CD4-positive, CD25-positive, alpha-beta regulatory T cell (primary cell): ENCODE measurements at places on chromosomes 1 and 21. TPM values are rescaled to one million over a fixed set of nuclear protein-coding genes. Genes with fewer than 3 reads are reported as not detected.

DNA sequence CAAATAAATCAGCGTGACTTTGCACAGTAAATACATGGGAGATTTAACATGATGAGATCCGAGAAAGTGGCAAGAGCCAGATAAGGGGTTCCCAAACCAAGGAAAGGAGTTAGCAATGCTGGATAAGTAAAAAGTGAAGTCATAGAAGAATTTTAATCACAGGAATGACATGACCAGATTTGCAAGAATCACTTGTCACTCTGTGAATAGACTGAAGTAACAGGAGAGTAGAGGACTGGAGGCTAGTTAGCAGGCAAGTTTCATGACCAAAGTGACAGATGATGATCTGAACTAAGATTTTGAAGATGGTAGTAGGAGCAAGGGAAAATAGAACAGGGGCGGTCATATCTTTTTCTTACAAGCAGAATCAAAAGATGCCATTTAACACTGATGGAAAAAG is 8.4 kb downstream of the CFH start:
- DNase-seq = no peak

Gene RPE65
- total RNA-seq = not detected

Gene FCRL3
- total RNA-seq = 24.8 TPM

- DNase-seq = no peak
Measured at GRCh38 chr1:62452951-62453350, 16.1 kb downstream of the USP1 start.

Gene FTCD
- total RNA-seq = not detected

DNA sequence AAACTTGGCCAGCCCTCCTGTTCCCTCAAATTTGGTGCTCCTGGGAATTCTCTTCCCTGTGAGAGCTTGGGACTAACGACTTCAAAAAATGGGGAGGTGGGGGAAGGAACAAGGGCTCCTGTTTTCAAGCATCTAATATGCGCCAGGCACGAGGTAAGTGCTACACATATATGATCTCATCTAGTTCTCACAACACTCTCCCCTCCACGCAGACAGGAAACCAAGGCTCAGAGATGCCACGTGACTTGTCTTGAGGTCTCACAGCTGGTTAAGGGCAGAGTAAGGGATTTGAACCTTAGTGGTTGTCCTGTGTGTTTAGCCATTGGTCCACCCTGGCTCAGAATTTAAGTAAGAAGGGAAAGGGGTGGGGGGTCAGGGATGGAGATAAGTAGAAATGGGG is 125.9 kb downstream of the DMRTB1 start:
- DNase-seq = no peak

DNA sequence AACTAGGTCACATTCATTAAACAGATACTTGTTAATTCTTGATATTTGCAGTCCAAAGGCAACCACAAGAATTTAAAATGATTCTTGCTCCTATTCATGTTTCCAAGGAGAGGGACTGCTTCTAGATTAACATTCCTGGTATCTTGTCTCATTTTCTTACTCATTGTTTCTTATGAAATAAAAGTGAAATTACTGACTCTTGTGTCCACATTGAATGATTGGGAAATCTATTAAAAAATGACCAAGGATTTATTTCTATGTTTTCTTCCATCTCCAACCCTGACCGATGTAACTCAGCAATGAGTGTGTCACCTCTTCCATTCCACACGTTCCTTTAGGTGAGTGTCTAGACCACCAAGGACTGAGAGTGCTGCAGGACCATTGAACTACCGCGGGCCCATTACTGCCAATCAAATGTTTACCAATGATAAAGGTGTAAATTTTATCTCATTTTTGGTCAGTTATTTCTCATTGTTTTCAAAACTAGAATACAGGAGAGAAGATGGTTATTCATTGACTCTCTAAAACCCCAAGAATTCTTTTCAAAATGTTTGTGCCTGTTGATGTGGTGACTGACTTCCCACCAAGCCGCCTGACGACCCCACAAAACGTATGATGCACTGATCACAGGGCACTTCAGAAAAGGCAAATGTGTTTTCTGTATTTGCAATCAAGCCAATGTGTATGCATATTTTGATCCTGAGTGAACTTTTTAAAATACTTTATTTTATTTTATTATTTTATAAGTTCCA is 414.6 kb upstream of the PTBP2 start:
- no peak for DNase-seq

DNA sequence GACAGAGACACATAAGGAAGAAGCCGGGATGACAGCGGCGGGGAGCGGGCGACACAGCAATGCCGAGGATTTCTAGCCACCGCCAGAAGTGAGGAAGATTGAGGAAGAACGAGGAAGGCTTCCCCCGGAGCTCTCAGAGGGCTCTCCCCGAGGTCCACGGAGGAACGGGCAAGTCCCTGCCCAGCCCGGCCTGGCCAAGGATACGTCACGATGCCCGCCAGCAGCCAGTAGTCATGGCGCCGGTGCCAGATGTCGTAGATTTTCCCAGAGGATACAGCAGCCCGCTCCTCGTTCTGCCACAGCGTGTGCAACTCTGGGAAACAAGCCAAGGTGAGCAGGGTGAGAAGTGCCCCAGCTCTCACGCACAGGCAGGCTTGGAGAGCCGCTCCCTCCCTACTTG is 65.9 kb downstream of the KCNAB2 start:
- no peak for DNase-seq

DNA sequence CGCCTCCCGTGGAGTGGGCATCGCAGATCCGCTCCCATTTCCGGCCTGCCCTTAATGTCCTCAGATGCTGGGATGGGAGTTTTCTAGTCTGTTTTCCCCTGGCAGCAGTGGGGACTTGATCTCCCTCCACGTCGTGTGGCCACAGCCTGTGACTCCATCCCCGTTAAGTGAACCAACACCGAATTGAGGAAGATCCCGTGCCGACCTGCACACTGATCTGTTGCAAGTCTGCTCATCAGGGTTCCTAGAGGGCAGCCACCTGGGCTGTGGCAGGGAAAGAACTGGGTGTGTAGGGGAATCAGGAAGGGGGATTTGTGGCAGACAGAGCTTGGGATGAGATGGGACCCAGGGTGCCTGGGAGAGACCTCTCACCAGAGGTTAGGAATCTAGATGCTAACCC is 23.3 kb upstream of the CDK18 start:
- DNase-seq = no peak

GRCh38 chr1:109780982-109781381 is 17.3 kb upstream of the EPS8L3 start:
- no peak for DNase-seq

GRCh38 chr1:53022179-53022578 is 39.8 kb upstream of the PODN start:
- DNase-seq = no peak

Gene LAPTM5
- total RNA-seq = 589 TPM

Gene HSPB7
- total RNA-seq = not detected

DNA sequence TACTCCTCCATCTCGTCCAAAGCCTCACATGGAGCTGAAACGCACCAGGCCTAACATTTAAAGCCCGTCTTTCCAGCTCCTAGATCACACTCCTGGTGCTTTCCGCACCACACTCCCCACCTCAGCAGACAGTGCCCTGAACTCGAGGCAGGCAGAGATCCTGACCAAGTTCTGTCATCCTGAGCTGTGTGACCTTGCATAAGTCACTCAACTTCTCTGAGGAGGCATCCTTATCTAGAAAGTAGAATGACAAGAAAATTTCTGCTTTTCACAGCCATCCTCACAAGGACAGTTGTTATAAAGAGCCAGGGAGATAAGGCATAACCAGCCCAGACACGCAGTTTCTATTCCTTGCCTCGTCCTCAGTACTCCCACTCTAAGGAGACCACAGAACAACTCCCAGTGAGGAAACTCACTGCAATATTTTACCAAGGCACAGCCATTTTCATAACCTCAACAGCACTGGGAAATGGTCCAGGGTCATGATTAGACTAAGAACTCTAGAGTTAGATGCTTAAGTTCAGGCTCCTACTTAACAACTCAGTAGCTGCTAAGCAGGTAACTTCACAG is 3.1 kb downstream of the LRP8 start:
- no peak for DNase-seq
